Activated naive CD4-positive, alpha-beta T cell treated with anti-CD3 and anti-CD28 coated beads, Interleukin-2, amount 50 U/mL, for 16 hours (primary cell): ENCODE measurements at places on chromosomes 5 and 9.

DNA sequence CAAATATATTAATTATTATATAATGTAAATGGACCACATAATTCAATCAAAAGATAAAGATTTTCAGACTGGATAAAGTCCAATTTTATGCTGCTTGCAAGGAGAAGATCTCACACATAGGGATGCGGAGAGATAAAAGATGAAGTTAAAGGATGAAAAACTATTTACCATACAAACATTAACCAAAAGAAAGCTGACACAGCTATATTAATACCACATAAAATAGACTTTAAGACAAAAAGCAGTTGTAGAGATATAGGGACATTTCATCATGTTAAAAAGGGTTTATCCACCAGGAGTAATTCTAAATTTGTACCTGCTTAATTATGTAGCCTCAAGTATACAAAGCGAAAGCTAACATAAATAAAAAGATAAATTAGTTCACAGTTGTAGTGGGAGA, 15.2 kb upstream of the NSG2 start:
- no peak for DNase-seq

DNA sequence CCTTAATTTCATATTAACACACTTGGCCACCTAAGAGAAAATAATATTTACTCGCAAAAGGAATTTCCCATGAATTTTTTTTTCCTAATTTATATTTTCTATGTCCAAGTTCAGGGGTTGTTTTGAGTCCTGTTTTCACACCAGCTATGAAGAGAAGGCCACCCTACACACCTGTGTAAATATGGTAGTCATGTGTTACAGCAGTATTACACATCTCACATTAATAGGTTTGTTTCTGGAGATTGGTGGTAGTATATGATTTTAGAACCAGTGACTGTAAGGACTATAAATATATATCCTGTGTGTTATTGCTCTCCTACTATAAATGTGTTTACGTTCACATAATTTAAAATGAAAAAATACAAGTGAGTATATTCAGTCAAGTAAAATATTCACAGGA, 147.5 kb downstream of the PAM start:
- no peak for DNase-seq

GRCh38 chr9:982394-983230, 6.2 kb downstream of the DMRT3 start:
- DNase-seq = no peak

DNA sequence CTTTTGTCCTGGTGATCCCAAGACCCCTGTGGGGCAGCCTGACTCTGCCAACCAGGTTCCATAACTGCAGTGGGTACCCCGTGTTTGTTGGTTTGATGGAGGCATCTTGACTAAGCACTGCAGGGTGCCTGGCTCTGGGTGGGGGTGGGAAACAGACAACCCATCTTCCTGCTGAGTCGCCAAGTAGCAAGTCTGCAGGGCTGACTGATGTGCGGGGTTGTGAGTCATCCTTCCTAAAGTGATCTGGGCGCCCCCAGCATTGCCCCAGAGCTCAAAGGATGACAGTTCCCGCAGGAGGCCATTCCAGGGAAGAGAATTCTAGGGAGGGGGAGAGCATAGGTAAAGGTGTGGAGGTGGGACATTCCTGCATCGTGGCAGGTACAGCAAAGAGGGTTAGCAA, 23.5 kb downstream of the DAB2IP start:
- DNase-seq = no peak

- no peak for DNase-seq
These were observed 132.9 kb upstream of the LMX1B start for GRCh38 chr9:126480813-126481212.

DNA sequence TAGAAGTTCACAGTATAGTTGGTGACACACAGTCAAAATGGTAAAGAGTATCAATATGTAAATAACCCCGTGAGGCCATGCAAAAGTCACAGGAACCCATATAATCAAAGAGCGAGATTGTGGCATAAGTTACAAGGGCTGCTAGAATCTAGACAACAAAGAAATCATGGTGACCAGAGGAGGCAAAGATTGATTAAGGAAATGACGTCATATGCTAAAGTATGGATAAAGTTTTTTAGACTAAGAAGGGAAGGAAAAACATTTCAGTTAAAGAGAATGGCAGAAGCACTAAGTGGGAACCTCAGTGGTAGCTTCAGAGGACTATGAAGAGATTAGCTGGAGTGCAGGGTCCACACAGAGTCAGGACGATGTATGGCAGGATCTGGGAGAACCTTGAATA, 330.3 kb downstream of the NFIB start:
- no peak for DNase-seq

- DNase-seq = no peak
These were observed 395 bp downstream of the DRD1 start for GRCh38 chr5:175443514-175444059.

DNA sequence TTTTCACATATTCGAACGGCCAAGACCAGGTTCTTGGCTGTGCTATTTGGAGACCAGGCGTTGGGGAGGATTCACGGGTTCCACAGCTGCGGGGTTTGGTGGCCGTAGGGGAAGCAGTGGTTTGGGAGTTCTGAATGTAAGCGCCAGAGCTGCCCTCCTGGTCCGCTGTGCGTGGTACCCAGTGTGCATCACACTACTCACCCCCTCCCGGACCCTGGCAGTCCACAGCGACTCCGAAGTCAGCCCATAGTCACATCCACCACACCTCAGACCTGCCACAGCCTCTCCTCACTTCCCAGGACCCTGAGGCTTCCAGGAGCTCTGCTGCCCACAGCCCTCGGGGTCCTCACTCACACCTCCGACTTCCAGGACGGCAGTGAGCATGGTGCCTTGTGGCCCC, 26.8 kb downstream of the AMBP start:
- no peak for DNase-seq

GRCh38 chr5:124079062-124079461, 567.1 kb downstream of the CSNK1G3 start:
- no peak for DNase-seq

DNA sequence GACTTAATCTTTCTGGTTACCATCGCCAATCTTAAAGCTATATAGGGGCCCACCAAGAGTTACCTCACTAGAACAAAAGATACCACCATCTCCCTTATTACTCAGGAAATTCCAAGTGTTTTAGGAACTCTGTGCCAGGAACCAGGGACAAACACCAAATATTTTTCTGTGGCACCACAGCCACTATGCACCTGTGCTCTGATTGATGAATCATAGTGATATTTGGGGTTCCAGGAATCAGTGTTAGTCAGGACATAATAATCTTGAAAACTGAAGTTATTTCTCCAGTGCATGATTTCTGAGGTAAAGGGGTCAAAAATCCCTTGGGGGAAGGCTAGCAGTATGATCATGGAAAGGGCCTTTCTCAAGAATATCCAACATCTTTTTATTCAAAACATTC, 10.2 kb upstream of the TMED7 start:
- DNase-seq = no peak

DNA sequence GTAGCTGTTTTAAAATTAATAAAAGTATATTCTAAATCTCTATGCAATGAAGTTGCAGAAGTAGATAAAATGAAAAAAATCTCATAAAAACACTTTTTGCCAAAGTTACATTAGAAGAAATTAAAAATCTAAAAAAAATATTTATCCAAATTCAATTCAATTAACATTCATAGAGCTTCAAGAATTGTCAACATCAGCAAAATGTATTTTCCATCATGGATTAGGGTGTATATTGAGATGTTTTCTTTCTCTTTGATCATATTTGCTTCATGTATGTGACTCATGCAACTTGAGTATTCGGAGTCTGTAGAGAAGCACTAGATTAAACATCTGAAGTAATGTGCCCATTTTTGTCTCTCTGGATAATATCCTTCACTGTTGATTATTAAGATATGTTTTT, 415.3 kb upstream of the FAM174A start:
- no peak for DNase-seq
